Left colon (tissue), 2 donors: ENCODE measurements at places on chromosomes 5 and 9. TPM values are rescaled to one million over a fixed set of nuclear protein-coding genes. Genes with fewer than 3 reads are reported as not detected.

- DNase-seq = no peak
Observed at GRCh38 chr5:139900546-139901250, 105.1 kb downstream of the PSD2 start.

FBN2 gene
- 2.0 TPM for total RNA-seq

DAB2 gene
- total RNA-seq = 38.5 TPM

DNA sequence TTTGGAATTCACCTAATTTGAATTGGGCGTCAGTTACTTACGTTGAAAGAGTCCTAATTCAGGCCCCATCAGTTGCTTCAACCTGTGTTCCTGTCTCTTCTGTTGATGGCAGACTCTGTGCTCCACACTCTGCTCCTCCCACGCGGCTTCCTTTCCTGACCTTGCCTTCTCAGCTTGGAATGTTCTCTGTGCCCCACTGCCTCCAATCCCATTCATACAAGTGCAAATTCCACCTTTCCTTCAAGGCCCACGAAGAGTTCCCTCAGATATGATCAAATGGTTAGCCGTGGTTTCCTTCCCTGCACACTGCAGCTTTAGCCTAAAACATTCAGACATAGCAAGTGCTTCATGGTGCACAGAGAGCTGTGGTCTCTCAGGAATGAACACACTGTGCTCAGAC lies 65.7 kb downstream of the SREK1 start:
- DNase-seq = no peak

DNA sequence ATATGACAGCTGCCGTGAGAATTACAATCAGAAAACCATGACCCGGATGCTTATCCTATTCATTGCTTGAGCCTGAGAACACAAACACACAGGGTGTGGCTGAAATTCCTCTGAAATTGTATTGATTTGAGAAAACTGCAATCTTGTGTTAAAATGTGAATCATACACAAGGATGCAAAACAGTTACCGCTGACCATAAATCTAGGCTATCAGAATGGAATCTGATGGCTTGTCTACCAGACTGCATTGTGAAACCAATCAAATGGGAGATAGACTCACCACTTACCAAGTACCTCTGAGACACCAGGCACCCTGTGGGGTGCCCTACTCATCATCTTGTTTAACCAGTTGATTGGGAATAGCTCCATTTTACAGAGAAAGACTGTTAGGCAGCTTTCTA lies 188.7 kb upstream of the MSX2 start:
- DNase-seq = no peak

KIAA1958 gene
- 8.7 TPM for total RNA-seq

- DNase-seq = peak; percentile 75
Observed at GRCh38 chr9:136587145-136587943, 41.5 kb upstream of the NOTCH1 start.

F12 gene
- total RNA-seq = 9.0 TPM

TAF11L5 gene
- total RNA-seq = not detected

GRCh38 chr5:141326088-141326854 lies 4.0 kb upstream of the PCDHGA1 start:
- peak; percentile 75 for DNase-seq

DNA sequence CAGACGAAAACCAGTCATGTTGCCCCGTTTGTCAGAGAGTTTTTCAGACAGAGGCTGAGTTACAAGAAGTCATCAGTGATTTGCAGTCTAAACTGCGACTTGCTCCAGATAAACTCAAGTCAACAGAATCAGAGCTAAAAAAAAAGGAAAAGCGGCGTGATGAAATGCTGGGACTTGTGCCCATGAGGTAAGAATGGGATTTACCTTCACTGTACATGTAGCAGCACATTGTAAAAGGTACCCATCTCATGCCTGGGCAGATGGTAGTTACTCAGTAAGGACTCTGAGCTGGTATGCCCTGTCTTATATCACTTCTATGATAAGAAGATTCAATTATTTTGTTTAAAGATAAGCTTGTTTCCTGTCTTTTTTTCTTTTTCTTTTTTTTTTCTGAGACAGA lies 38.8 kb downstream of the RAD50 start:
- no peak for DNase-seq

BARHL1 gene
- not detected for total RNA-seq

DNA sequence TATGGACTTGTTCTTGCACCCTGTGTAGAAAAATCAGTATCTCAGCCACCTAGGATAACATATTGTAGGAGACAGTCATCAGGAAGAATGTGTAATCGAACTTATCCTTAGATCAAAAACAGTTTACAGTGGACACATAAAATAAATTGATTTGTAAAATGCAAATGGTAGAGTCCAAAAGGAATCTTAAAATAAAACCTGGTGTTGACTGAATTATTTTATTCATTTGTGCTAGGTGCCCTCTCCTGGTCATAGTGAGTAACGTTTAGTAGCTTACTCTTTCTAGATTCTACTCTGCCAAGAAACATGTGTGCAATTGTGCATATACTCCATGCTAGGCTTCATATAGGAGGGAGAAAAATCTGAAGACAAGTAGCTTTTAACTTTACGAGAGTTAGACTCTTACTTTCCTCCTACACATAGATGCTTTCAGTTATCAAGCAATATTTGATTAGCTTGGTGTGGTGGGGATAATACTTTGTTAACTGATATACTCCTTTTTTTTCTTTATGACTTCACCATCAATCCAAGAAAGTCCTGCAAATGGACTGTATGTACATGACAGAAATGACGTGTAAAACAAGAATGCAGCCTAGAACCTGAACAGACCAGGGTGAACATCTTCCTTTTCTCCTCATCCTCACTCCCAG lies 23.7 kb upstream of the LOX start:
- no peak for DNase-seq

GRCh38 chr9:20289423-20290010 lies 332.8 kb downstream of the MLLT3 start:
- DNase-seq = no peak

- no peak for DNase-seq
Observed at GRCh38 chr5:41365369-41365768, 145.0 kb downstream of the PLCXD3 start.

DNA sequence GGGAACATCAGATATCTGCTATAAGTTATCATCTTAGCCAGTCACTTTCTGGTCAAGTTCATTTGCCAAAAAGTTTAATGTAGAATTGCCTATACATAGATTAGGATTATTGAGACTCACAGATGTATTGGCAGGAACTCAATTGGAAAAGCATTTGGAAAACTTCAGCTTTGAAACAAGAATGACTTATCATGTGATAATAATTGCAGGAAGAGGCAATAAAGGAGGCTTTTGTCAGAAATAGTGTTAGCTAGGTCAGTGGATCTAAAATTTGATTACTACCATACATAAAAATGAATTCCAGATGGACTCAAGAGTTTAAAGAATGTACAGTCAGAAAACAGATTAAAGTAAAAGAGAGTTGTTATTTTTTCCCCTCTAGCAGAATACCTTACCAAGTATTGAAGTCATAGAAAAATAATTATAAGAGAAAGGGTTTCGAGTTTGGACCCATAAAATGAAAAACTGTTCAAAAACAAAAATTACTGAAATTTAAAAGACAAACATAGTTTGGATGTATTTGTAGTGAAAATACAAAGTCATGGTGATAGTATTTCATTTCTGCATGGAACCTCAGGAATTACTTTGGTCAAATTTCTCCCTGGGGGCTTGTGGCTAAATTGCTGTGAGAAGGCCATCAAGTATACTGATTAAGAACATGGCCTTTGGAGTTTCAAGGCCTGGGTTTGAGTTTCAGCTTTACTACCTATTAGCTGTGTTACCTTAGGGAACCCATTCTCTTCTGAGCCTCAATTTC lies 159.9 kb downstream of the TMEM38B start:
- DNase-seq = no peak

GRCh38 chr5:151222054-151222789 lies 1.7 kb downstream of the CCDC69 start:
- no peak for DNase-seq

DNA sequence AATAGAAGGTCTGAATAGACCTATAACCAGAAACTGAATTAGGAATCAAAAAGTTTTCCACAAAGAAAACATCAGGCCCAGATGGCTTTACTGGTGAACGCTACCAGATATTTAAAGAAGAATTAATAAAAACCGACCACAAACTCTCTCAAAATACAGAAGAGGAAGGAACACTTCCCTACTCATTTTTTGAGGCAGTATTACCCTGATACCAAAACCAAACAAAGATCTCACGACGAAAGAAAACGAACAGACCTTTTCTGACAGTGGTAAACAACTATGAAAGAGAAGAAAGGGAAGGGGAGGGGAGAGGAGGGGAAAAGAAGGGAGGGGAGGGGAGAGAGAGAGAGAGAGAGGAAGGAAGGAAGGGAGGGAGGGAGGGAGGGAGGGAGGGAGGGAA lies 13.5 kb downstream of the B4GALT1 start:
- DNase-seq = no peak

GPR151 gene
- not detected for total RNA-seq

NR6A1 gene
- total RNA-seq = 4.6 TPM

GRCh38 chr5:32754284-32754683 lies 43.2 kb downstream of the NPR3 start:
- no peak for DNase-seq

GRCh38 chr5:117943541-117943940 lies 1044.8 kb downstream of the DTWD2 start:
- no peak for DNase-seq

TRMO gene
- total RNA-seq = 15.0 TPM

RNF14 gene
- total RNA-seq = 69.3 TPM

GRCh38 chr5:152177626-152178349 lies 227.3 kb downstream of the NMUR2 start:
- DNase-seq = no peak

- no peak for DNase-seq
Observed at GRCh38 chr5:14266686-14267085, 123.5 kb downstream of the TRIO start.

GRCh38 chr9:127509955-127510299 lies 58.6 kb downstream of the LRSAM1 start:
- DNase-seq = no peak

PCDHB2 gene
- 1.1 TPM for total RNA-seq

MEGF10 gene
- 0.92 TPM for total RNA-seq

SLC36A2 gene
- not detected for total RNA-seq

DNA sequence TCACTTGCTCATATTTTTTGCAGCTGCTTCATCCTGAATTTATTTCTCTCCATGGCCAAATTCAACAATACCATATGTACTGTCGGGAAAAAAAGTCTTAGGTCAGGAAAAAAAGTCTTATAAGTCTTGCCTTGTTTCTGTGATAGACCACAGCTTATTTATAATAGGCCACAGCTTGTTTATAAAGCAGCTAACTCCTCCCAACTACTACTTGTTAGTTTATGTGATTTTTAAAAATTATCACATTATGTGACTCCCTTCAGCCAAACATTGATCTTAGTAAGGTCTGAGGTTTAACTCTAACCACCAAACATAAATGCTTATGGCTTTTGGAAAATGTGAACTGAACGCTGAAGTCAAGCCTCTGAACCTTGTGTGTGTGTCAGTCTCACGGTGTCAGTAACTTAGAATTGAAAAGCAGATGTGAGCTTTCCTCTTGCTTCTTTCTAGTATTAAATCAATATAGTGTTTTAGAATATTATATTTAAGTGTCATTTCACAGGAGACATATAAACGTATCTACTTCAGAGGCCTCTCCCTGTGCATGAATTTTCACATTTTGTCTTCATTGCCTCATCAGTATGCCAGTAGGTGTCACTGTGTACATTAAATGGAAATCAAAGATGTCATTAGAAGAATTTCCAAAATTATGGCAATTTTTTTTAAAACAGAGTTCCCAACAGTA lies 51.3 kb downstream of the SNX24 start:
- DNase-seq = no peak

- no peak for DNase-seq
Observed at GRCh38 chr9:133845440-133845839, 107.3 kb upstream of the SARDH start.

GRCh38 chr9:124050955-124051354 lies 39.4 kb downstream of the LHX2 start:
- DNase-seq = no peak

- DNase-seq = peak; percentile 96
Observed at GRCh38 chr5:146203011-146203871, at the start of gene RBM27. Gene RBM27 (plus strand): TSS chr5:146203605. CDS start chr5:146203766, 161 bp downstream.

- no peak for DNase-seq
Observed at GRCh38 chr5:178346607-178347334, 114.2 kb upstream of the PHYKPL start.

GRCh38 chr9:3177146-3177761 lies 333.4 kb upstream of the PUM3 start:
- DNase-seq = peak; percentile 45

DNA sequence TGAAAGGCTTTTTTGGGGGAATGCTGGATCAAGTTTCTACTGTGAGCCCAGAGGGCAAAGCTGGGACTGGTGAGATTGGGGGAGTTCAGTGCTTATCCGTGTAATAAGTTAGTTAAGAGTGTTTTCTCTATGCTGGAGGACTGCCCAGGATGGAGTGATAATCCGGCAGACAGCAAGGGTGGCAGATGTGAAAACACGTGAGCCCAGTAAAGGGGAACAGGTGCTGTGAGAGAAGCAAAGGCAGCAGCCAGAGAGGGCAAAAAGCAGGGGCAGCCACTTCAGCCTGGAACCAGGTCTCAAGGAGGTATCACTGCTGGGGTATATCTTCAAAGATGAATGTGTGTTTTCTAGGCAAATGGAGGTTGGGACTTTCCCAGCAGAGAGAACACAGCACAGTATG lies 53.9 kb downstream of the GALNT10 start:
- no peak for DNase-seq

IDNK gene
- 7.2 TPM for total RNA-seq

DNA sequence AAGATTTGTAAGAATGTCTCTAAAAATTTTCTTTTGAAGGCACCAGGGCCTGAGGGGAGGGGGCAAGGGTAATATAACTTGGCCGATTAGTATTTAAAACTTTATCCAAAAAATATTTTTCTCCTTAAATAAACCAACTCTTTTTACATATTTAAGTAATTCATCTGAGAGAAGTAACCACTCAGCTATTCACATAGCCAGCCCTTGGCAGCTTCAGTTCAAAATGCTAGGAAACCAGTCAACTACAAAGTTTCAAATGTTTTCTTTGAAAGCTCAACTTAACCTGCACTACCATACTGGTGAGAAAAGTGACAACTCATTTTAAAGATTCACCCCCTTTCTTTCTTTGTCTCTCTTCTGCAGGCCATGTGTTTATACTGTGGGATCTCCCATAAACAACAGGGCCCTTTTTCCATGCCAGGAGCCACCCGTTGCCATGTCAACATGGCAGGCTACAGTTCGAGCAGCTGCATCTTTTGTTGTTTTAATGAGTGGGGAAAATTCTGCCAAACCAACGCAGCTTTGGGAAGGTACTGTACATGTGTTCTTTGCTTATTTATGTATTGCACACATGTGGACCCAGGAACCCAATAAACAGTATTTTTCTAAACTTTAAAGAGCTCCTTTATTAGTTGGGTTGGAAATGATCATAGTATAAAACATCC lies 46.3 kb downstream of the AOPEP start:
- no peak for DNase-seq

- DNase-seq = peak; percentile 10
Observed at GRCh38 chr5:7078901-7079300, 317.0 kb upstream of the ADCY2 start.

DNA sequence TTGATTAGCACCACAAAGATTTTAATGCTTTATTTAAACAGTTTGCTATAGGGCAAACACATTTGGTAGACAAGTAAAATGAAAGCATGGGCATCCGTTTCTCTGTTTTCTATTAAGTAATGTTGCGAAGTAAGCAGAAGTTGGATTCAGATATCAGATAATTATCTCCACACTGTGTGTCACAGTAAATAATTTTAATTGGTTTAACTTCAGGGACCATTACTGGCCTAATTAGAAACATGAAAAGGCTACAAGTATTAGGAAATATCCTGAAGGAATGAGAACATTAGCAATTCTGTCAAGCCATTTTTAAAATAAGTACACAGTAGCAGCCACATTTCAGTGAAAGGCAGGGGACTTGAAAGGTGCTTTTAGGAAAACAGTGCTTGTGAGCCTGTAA lies 975.4 kb downstream of the NR2F1-AS1 start:
- no peak for DNase-seq
